ENCODE measurements at places on chromosomes 4 and X.

GRCh38 chr4:41537292-41537890 lies 566 bp upstream of the LIMCH1 start:
- no peak for DNase-seq

- no peak for DNase-seq
These were observed 104.0 kb downstream of the SRPX start for GRCh38 chrX:38116706-38117105.

GRCh38 chr4:132540268-132540667 lies 608.8 kb upstream of the PCDH10 start:
- no peak for DNase-seq

DNA sequence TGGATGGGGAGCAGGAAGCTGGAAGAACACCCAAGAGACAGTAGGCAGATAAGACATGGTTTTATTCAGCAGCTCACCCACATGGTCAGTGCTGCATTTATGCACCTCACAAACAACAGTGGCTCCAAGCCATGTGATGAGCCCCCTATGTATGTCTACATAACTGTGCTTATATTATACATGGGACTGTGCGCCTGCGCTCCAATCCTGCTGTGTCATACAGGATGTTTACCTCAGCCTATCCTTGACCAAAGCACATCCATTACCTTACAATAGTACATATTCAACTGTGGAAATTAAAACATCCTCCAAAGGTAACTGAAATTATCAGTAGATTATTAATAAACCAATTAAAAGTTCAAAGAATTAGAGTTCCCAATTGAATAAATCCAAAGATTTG lies 44.1 kb upstream of the SGMS2 start:
- DNase-seq: no peak

DNA sequence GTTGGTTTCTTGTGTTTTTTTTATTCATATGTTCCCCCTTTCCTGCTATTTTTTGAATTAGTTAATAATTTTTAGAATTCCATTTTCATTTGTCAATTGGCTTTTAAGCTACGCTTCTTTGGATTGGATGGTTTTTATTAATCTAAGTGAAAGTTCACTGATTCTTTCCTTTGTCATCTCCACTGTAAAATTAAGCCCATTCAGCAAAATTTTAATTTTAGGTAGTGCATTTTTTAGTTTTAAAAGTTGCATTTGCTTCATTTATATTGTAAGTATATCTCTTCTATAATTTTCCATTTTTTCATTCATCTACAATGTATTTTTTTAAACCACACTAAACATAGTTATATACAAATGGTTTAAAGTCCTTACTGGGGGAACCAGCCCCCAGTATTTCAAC lies 417.3 kb upstream of the HTR2C start:
- no peak for DNase-seq

All from urinary bladder (tissue), 4 donors.